ENCODE measurements at places on chromosomes 2 and 18.

- DNase-seq, result no peak
Observed at GRCh38 chr2:189580241-189580651, 340 bp downstream of the SLC40A1 start.

GRCh38 chr2:15736396-15737180 is 144.9 kb downstream of the DDX1 start:
- no peak for DNase-seq

DNA sequence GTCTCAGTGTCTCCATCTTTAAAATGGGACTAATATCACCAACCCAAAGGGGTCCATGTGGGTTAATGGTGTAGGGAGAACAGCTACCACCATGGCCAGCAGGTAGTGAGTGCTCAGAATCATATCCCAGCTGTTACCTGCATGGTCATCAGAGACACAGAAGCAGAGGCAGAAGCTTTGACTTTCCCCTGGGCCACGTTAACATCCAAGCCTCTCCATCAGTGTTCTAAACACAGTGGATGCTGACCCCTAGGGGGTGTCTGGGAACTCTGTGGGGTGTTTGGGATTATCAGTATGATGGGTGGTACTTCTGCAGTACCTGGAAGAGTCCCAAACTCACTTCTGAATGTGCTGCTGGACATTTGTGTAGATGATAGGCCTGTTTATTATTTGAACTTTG is 93.6 kb downstream of the GYPC start:
- no peak for DNase-seq

DNA sequence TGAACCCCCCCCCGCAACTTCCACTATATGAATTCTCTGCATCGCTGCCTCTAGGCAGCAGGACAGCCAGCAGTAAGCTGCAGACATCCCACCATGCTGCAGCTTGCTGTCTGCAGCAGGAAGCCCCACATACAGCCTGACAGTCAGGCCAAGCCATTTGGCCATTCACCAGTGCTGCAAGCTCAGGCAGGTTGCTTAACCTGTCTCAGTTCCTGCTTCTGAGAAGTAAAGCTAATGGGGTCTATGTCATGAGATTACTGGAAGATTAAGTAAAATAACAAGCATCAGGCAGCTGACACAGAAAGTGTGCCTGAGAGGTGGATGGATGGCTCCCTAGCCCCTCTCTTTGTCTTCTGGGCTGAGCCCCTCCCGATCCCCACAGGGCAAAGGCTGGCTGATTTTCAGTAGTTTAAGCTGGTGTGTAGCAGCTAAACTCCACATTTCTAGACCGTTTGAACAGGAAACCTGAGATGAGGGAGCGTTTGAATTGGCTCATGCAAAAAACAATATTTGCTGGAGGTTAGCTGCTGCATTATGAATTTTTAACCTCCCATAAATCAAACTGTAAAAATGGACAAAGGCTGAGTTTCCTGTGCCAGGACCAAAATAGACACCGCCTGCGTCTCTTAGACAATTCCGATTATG is 193.8 kb upstream of the ARL4C start:
- no peak for DNase-seq

DNA sequence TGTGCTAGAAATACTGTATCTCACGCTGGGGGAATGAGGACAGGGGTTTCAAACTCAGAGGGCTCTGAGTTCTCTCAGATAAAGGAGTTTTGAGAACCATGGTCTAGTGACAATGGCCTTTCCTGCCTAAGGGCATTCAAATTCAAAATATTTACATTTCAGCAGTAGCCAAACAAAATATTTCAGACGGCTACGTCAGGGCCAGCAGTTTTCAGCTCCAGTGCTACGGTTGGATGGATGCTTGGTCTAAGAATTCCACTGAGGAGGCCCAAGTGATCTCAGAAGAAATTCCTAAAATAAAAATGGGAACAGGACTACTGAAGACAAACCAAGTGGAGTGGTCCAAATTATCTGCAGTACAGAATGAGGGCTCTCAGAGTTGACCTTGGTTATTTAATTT is 41.1 kb upstream of the SCG2 start:
- DNase-seq, result no peak

GRCh38 chr2:119170504-119170903 is 12.0 kb upstream of the C1QL2 start:
- DNase-seq, result no peak
